Stimulated activated CD4-positive, alpha-beta T cell treated with anti-CD3 and anti-CD28 coated beads, Interleukin-15, amount 100 ng/mL, for 1 hour (primary cell): ENCODE measurements at places on chromosomes 11 and 22.

DNA sequence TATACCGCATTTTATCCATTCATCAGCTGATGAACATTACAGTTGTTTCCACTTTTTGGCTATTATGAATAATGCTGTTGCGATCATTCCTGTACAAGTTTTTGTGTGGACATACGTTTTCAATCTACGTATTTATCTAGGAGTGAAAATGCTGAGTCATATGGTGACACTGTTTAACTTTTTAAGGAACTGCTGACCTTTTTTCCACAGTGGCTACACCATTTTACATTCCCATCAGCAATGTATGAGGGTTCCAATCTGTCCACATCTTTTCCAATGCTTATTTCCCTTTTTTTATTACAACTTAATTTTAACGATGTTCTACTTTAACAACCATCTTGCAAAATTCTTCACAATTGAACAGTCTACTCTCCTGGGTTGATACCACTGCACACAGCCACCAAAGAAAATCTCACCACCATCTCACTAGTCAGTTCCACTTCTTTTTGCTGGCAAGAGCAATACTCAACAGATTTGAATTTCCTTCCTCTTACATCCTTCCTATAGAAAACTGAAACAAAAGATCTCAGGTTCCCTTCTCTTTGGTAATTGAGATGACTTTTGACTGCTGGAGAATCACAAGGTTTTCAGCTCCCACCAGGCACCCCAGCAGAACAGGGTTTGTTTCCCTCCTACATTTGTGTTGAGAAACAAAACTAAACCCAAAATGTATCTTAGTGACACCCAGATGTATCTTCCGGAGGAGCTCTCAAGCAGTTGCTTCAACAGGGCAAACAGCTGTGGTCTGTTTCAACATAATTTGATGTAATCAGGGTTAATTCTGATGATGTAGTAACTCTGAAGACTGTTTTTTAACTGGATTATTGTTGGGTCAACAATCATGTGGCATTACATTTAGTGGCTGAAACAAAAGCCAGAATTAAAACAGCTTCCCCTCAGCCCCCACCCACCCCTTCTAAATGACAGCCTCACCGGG is 7.0 kb upstream of the GAB2 start:
- no peak for DNase-seq

- DNase-seq: no peak
These were observed 45.0 kb downstream of the IGLL1 start for GRCh38 chr22:23534851-23535717.

- DNase-seq: no peak
These were observed 611.7 kb downstream of the NTM start for GRCh38 chr11:131982154-131982553.

GRCh38 chr11:2012440-2012839 is 14.8 kb upstream of the H19 start:
- no peak for DNase-seq

- no peak for DNase-seq
These were observed 100.3 kb downstream of the RBFOX2 start for GRCh38 chr22:35928285-35928798.

DNA sequence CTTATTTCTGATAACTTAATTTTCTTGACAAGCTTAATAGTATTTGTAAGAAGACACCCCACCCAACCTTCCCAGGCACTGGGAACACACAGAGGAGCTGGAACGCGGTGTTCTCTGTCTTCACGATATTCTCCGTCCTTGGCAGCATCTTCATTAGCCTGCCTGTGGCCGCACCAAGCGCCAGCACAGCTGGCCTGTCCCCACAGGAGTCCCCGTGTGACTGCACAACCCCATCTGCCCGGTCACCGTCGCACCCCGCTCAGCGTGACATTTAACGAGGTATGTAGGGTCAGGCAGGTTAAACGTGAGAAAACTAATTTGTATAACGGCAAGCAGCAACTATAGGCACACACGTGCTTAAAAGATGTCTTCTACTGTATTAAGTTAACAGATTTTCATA is 293.3 kb downstream of the BRD1 start:
- no peak for DNase-seq

DNA sequence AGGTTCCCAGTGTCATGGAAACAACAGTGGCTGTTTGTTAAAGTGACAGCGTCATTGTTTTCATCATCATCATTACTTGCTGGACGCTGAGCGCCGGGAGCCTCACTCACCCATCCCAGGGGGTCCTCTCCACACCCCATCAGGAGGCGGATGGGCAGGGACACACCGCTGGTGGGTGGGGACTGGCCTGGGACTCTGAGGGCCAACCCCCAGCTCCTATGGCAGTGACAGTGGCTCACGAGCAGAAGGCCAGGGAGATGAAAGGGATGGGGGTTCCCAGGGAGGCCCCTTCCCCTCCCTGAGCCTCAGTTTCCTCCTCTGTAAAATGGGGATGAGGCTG is 76.6 kb upstream of the PRR5 start:
- no peak for DNase-seq

DNA sequence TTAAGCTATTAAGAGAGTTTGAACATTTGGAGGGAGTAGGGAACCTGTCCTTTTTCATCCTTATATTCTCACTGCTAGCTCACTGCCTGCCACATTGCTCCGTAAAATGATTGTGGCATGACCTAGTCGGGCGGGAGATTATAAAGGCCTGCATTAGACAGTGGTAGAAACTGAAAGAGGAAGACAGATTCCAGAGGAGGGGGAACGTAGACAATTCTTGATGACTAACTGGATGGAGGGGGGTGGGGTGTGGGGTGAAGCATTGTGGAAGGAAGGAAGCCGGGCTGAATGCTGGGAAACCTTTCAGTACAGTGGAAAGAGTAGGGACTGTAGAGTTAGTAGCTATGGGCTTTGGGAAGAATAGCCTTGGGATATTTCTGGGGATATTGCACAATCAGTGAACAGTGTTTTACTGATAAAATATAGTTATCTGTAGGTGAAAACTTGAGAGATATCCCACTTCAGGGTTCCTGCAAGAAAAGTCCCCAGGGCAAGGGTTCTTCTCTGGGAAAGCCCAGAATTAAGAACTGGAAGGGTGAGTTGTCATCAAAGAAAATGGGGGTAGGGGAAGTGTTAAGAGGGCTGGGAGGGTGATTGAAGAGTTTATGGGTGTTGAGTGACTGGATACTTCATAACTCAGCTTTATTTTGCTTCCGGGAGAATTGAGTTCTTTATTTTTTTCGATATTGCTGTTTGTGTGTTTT is 2.1 kb downstream of the MED15 start:
- peak; percentile 29 for DNase-seq

DNA sequence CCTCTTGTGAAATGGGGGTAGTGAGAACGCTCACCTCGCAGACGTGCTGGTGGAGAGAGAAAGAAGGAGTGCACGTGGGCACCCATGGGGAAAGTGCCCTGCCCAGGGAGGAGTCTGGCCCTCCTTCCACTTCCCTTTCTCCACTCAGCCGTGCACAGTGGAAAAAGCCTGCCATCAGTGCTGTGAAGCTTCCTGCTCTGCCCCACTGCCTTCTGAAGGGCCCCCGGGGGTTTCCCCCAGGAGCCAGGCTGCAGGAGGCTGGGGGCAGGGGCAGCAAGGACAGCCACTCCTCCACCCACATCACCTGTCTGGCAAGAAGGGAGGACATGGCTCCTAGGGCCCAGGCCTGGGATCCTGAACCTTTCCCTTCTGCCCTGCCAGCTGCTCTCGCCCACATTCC is 7.6 kb downstream of the TP53I11 start:
- no peak for DNase-seq
